ENCODE measurements at places on chromosomes 12 and 14.

- DNase-seq: peak; percentile 55
These were observed 110.9 kb downstream of the KSR2 start for GRCh38 chr12:117857632-117858612.

DNA sequence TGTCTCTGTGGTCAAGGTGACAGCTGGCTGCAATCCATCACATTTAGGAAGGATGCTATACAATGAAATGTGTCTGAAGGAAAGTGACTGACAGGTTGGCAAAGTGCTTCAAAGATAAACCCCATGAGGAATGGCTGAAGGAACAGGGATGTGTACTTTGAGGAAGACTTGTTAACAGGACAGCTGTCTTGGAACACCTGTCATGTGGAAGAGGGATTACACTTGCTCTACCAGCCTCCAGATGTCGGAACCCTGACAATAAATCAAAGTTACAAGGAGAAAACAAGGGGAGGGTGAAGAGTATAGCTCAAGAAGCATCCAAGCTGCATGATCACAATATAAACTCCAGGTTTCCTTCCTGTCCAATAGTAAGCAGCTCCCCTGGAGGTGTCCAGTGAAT, 147.8 kb upstream of the TMCC3 start:
- DNase-seq: no peak

- DNase-seq: no peak
These were observed 155.3 kb downstream of the TPH2 start for GRCh38 chr12:72093930-72094329.

- DNase-seq: peak; percentile 19
These were observed 128.7 kb downstream of the CNTN1 start for GRCh38 chr12:40820794-40821484.

- DNase-seq: peak; percentile 36
These were observed 218.2 kb downstream of the PTPRO start for GRCh38 chr12:15540469-15540872.

DNA sequence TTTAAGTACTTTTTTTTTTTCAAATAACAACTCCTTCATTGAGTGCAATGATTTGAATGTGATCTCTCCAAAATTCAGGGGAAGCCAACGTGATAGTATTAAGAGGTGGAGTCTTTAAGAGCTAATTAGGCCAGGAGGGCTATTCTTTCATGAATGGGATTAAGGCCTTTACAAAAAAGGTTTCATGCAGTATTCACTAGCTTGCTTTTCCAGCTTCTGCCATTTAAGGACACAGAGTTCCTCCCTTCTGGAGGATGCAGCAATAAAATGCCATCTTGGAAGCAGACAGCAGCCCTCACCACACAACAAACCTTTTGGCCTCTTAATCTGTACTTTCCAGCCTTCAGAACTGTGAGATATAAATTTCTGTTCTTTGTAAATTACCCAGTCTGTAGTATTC, 586.8 kb upstream of the LMO3 start:
- no peak for DNase-seq

DNA sequence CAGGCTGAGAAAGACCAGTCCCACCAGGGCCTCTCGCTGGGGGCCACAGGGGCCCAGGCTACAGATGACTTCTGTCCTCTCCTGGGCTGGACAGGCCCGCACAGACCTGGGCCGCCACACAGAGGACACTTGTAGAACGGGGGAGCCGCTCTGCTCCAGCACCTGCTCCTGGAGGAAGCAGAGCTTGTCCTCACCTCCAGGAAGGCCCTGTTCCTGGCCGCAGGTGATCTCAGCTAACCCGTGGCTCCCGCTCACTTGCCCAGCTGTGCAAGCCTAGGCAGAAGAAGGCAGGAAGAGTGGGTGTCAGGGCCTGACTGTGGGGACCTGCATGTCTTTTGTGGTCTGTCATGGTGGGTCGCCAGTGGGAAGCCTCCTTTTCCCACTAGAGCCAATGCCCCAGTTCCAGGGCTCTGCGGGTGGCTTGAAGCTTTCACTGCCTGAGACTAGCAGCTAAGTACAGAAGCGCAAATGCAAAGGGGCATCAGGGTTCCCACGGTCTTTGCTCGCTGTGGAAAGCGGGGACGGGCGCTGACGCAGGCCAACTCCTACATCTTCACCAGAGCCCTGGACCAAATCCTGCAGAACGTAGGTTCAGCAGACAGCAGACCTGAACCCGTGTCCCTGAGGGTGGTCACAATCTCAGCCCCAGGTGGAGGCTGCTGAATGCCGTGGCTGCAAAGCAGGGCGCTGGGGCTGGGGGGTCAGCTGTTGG, 8.8 kb upstream of the CEP170B start:
- DNase-seq: no peak

- DNase-seq: no peak
These were observed 86.6 kb upstream of the DYNC1H1 start for GRCh38 chr14:101877766-101878165.

DNA sequence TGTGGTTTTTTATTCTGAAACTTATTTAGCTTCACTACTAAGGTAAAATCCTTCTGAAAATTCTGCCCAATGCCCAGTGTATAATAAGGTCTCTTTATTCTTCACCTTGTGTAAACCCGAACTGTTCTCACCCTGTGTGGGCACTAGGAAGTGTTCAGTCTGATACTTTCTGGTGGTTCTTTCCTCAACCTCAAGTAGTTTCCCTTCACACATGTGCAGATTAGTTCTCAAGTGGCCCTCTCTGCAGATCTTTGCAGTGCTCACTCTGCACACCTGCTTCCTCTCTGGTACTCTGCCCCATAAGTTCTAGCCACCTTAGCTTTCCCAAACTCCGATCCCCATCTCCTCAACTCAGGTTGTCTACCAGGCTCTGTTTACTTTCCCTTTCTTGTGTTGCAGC, 61.6 kb downstream of the RAD51B start:
- no peak for DNase-seq

- DNase-seq: peak; percentile 87
These were observed 20.3 kb downstream of the PRICKLE1 start for GRCh38 chr12:42568952-42569915.

DNA sequence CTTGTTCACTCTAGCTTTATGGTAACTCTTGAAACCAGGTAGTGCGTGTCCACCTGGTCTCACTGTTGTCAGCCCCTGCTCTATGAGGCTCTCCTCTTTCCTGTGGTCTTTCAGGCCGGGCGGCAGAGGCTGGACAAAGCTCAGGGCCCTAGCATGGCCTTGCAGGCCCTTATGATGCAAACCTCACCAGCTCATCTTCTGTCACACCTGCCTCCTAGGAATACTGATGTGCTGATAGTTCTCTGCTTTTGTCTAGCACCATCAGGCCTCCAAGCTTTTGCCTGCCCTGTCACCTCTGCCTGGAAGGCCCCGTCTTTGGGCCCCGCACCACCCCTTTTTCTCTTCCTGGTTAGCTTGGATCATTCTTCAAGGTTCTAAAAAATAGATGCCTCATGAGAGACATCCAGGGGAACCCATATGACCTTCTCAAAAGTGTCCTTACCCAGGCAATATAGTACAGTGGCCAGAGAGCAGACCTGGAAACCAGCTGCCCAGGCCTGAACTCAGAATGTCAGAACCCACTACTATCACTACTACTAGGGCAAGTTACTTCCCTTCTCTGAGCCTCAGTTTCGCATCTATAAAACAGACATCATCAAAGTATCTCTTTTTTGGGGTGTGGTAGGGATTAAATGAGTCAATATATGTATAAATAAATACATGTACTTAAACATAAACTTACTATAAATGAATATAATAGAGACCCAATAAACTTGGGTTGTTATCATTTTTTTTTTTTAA, 91.7 kb downstream of the ZFP36L1 start:
- DNase-seq: no peak

DNA sequence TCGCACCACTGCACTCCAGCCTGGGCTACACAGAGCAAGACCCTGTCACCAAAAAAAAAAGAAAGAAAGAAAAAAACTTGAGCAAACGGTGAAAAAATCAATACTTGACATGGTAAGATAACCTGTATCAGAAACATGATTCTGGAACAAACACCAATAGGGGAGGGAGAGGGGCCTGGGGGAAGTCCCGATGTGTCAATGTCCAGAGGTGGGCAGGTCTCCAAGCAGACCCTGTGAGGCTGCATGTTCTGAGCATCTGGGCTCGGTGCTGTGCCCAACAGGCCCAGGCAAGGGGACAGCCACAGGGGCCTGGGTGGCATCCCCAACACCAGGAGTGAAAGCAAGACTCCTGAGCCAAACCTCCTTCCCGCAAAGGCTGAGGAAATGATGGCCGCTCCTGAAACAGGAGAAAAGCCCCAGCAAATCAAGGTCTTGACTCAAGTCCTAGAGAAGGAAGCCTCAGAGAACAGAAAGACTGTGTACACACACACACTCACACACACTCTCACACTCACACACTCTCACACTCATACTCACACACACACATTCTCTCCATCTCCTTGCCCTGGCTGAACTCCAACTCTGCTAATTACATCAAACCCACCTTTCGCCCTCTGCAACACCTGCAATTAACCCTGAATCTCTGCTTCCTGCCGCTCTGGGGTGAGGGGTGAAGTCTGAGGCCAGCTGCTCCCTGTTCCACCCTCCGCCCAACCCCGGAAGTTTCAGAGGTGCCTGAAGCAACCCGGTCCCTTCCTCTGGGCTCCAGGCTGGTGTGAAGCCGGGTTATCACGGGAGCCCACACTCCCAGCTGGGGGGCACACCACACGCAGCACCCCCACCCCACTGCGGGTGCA, 20.4 kb downstream of the CCDC88C start:
- no peak for DNase-seq

DNA sequence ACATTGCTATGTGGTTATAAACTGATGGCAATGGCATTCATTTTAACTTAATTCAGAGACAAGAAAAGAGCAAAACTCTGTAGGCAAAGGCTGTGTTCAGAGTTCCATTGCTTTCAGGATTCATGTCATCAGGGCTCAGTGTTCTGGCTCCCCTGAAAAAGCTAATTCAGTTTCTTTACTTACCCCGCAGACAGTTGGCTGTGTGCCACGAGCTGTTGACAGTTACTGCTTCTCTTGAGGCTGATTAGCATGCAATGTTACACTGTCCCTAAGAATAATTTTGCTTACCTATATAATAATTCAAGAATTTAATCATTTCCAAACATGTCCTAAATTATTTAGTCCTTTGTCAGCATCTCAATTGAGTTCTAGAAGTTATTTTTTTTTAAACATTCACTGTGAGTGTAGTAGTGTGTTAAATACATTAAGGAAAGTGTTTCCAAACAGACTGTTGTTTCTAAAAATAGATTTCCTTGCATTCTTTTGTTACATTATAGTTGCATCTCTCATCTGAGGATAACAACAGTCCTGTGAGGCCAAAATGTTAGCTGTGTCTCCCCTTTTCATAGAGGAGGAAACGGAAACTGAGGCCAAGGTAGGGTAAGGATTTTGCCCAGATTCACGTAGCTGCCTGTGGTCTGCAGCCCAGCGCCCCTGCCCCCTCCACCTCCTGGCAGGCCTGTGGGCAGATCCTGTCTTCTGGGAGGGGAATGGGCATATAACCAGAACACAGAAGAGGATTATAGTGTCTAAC, 98.6 kb downstream of the PELI2 start:
- DNase-seq: peak; percentile 32

- DNase-seq: peak; percentile 99
These were observed 19.4 kb downstream of the ABCB9 start for GRCh38 chr12:122946690-122947341.

DNA sequence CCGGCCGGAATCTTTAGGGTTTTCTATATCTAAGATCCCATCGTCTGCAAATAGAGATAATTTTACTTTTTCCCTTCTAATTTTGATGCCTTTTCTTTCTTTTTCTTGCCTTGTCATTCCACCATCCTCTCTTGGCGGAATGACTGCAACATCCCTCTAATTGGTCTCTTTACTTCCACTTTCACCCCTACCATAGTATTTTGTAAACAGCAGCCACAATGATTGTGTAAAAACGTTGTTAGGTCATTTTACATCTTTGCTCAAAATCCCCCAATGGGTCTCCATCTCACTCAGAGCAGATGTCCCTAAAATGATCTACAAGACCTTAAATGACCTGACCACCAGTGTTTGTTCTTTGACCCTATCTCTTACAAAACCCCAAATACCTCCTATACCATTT, 80.0 kb upstream of the STAC3 start:
- no peak for DNase-seq

- no peak for DNase-seq
These were observed 54.4 kb downstream of the SRGAP1 start for GRCh38 chr12:63898764-63899337.

- DNase-seq: no peak
These were observed 584.1 kb downstream of the LRFN5 start for GRCh38 chr14:42190744-42191143.

GRCh38 chr14:91419044-91419397, 1.4 kb upstream of the CCDC88C start:
- DNase-seq: no peak

- no peak for DNase-seq
These were observed 48.4 kb downstream of the CSRP2 start for GRCh38 chr12:76830436-76830835.

DNA sequence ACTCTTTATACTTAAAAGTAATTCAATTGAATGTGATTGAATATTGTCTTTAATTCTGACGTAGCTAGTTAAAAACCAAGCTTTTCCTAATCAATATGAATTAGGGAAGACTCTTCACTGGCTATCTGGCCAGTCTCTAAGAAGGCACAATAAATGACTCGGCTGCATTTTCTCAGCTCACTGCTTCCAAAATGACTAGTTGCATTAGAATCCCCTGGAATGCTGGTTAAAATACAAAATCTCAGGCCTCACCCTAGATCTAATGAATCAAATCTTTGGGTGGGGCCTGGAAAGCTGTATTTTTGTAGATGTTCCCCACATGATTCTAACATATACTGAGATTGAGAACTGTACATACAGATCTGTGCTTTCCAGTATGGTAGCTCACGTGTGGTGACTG, 242.1 kb downstream of the CHST11 start:
- peak; percentile 47 for DNase-seq

GRCh38 chr12:58645946-58646345, 274.4 kb downstream of the LRIG3 start:
- DNase-seq: no peak

GRCh38 chr12:19437996-19438395, 1.3 kb upstream of the AEBP2 start:
- no peak for DNase-seq

GRCh38 chr14:66139432-66139831, 346.7 kb upstream of the CCDC196 start:
- no peak for DNase-seq

DNA sequence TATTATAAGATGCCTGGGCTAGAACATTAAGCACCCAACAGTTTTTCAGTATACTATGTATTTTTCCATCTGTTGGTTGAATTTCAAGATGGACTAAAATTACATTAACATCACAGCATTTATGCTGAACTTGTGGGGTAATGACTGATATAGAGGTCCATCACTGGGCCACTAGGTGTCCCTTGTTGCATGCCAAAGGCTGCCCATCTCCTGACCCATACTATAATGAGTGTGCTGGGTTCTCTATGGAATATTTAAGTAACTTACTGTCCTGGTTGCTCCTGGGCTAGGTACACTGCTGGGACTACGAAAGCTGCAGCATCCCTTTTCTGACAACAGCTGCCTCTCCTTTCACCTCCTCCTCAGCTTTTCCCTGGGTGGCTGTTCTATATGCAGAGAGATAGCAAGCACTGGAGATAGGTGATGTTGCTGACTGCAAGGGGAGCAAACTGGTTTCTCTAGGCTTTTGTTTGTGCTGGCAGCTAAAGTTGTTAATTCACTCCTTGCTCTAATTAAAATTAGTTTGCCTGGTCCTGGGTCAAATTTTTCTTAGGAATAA, 138.6 kb upstream of the TRHDE start:
- no peak for DNase-seq

Measured in renal cortical epithelial cell (primary cell).